WTC11 (cell line): ENCODE measurements at places on chromosomes 6 and 20.

DNA sequence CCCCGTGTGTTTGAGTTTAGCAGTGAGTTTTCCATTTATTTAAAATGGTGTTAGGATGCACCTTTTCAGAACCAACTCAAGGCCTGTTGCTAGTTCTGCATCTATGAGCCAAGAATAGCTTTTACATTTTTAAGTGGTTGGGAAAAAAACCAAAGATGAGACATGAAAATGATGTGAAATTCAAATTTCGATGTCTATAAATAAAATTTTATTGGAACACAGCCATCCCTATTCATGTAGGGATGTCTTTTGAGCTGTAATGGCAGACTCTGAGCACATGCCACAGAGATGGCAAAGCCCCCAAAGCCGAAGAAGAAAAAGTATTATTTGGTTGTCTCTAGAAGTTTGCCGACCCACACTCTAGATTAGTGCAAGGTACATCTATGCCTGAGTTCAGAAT, 5.0 kb upstream of the NEDD9 start:
- DNase-seq, result no peak

GRCh38 chr6:56073315-56073714, 174.1 kb downstream of the COL21A1 start:
- no peak for DNase-seq

- no peak for DNase-seq
These were observed 29.1 kb downstream of the TRAM2 start for GRCh38 chr6:52547647-52548352.

DNA sequence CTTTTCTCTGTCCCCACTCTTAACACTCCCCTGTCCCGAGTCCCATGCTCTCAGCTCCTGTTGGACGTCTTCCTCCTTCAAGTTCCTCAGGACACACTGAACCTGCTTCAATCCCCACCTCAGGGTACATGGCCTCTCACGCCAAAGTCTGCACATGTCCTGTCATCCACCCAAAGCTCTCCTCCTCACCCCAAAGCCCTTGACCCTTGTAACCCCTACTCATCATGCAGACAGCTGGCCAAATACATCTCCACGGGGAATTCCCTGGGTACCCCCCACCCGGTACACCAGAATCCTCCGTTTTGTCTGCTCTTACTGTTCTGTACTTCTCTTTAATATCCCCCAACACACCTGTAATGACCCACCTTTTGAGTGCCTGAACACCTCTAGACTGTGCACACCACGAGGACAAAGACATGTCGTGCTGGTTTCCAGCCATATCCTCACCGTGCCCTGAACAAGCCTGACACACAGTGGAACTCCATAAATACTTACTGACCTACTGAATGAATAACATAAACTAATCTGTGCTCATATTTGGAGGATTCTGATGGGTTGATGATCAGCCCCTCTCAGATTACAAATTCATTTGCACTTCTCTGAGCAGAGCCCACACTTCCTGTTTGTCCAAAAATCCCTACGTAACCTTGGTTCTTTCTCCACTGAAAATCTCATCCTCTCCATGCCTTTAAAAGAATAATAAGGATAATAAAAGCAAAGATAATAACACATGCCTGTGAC, 66.8 kb upstream of the EYA2 start:
- DNase-seq, result no peak

- DNase-seq, result no peak
These were observed 172.9 kb downstream of the CARMIL1 start for GRCh38 chr6:25452031-25452430.

DNA sequence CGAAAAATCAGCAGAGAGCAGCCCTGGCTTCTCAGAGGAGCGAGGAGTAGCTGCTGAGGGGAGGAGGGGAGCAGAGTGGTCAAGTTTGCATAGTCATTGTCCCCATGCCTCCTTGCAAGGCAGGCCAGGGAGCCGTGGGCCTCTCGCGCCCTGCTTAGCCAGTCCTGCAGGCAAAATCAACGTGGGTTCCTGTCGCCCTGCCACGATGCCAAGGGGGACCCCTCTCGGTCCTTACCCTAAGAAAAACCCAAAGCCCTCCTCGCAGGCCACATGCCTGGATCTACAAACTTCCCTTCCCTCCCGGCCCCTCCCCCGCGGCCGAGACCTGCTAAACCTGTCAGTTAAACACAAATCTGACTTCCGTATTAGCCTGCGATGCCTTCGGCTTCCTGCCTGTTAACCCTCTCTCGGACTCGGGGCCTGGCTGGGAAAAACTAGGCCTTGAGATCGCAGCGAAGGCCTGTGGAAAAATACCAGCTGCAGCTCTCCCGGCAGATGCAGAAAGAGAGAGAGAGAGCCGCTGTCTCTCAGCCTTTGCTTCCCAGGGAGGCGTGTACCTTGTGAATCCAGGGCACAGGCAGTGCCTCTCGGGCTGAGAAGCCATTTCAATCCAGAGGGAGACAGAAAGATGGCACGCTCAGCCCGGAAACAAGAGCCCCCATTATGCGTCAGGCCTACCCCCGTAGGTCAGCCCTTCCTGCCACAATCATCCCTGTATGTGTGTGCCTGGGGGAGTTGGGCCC, 968 bp upstream of the ZMYND8 start:
- DNase-seq, result peak; percentile 76

DNA sequence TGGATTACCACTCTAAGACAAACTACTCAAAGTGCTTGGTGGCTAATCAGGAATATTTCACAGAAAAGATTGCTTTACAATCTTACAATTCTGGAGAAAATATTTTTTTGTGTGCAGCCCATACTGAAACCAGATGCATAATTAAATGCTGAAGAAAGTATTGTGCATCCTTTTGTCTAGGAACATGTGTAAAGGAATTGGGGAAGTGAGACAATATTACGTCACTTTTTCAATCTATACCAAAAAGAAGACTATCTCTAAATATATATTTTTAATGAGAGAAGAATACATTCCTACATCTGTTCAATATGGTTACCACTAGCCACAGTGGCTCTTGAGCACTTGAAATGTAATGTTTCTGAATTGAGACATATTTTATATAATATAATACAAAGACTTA, 992.5 kb upstream of the ADGRB3 start:
- DNase-seq, result no peak

GRCh38 chr20:34558320-34559218, at the start of gene MAP1LC3A:
Gene MAP1LC3A (plus strand): TSS chr20:34558718. CDS start chr20:34558869, 151 bp downstream.
- peak; percentile 95 for DNase-seq

DNA sequence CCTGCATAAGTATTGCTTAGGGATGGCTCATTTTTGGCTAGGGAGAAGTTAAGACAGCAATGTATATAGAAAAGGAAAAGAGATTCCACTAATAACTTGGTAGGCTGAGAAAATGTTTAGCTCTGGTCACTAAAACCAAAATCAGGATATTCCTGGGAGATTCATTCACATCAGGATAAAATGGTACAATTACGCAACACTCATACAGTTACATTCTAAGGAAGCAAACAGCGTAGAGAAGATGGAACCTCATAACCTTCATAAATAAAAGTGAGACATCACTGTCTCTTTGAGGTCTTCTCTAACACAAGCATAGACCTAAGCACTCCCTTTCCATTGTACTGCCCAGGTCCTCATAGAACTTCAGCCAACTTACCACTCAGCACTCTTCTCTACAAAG, 295.7 kb upstream of the RUNX2 start:
- DNase-seq, result no peak

GRCh38 chr6:15643542-15643941, 19.3 kb downstream of the DTNBP1 start:
- DNase-seq, result no peak

DNA sequence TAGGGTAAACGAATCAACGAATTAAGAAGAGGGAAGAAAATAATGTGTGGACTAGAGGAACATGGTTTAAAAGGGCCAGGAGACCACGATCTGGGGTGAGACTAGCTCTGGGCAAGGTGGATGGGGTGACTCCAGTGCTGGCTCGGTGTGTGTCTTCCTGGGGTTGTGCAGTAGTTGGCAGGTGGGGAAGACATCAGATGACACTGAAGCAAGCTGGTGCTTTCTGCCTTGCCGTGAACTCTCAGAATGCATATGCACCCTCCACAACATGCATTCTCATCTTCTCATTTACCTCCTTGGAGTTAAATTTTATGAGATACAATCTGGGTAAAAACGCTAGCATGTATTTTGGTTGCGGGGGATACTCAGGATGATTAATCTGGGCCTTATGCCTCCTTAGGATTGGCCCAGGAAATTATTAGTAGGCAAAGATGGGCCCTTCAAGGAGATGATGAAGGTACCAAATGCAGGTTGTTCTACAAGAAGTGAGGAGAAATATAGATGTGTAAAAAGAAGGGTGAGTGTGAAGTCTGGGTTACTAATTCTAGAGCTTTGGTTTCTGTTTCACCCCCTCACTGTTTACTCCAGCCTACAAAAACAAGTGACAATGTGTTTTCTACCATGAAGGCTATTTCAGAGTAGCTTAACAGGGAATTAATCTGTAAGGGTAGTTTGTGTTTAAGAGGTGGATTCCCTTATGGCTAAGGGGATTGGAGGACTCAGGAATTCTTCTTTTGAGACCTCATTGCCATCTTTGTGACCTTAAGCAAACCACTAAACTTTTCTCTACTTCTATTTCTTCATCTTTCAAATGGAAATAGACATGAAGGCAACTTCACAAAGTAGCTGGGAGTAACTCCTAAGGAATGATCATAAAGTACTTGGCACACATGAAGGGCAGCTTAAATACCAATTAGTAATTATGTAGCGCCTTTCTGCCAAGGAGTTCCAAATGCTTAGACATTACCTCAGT, 71.0 kb upstream of the SUPT3H start:
- no peak for DNase-seq
